ENCODE measurements at places on chromosomes 6 and 20. TPM values are rescaled to one million over a fixed set of nuclear protein-coding genes. Genes with fewer than 3 reads are reported as not detected.

DNA sequence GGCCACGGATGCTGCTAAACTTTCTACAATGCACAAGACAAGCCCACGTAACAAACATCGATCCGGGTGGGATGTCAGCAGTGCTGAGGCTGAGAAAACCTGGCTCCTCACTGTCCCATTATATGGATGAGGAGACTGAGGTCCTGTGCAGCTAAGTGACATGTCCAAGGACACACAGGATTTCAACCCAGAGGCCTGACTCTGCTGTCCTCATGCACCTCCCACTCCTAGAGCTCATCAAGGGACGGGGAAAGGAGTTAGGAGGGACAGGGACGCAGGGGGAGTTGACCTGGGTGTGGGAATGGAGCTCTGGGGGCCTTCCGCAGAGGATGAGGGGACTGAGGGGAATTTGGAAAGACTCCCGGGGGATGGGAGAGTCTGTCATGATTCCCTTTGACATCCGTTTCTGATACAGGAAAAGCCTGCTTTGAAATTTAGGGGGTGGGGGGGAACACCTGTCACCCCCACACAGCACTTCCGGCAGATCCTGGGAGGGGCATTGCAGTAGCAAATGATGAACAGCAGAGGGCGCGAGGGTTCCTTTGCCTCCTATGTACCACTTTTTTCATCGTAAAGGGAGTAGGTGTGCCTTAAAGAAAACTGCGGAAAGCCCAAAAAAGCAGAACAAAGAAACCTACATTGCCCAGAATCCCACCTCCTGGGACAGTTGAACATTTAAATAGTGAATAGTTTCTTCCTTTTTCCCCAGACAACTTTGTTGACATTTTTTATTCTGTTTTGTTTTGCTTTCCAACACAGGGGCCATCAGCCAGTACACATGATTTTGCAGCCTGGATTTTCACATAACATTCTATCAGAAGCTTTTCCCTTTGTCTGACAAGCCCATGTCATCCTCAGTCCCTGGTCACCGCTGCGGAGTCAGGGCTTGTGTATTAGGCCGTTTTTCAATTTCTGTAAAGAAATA, 48.6 kb downstream of the SLC2A10 start:
- no peak overlapping the region for H3K4me3 ChIP-seq
- no peak overlapping the region for H3K27ac ChIP-seq
- DNase-seq = peak; percentile 79
- peaks cover 12% of the 10 kb centered on the region for H3K27me3 ChIP-seq
- no peaks in the 10 kb centered on the region for H3K4me1 ChIP-seq

- H3K27ac ChIP-seq = no peak overlapping the region
- peak overlapping the region; percentile 75 for H3K4me3 ChIP-seq
- H3K36me3 ChIP-seq = no peaks in the 10 kb centered on the region
- DNase-seq = no peak
- peaks cover 6% of the 10 kb centered on the region for H3K27me3 ChIP-seq
These were observed 1.5 kb upstream of the PMEPA1 start for GRCh38 chr20:57711311-57711712.

DNA sequence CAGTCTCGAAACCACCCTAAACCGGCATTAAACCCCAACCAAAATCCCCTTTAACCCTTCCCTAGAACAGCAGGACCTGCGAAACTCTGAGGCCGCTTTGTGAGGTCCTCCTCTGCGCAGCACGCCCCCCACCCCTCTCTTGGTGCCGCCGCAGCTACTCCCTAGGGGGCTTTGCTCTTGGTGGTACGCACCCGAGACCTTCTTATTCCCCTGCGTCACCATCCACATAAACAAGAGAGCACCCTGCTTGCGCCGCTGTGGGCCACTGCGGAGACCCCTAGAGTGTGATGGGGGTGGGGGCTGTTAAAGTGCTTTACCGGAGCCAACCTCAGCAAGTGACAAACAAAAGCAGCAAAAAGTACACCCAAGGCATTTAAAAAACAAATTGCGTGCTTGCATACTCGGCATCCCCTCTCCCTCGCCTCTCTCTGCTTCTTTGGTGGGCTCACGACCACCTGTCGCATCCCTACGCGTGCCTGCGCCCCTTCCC, 502 bp upstream of the GNAS start:
- H3K4me1 ChIP-seq = peaks cover 27% of the 10 kb centered on the region
- no peak for DNase-seq
- peak overlapping the region; percentile 77 for H3K4me3 ChIP-seq
- no peaks in the 10 kb centered on the region for H3K36me3 ChIP-seq
- peaks cover 46% of the 10 kb centered on the region for H3K27me3 ChIP-seq
- no peak overlapping the region for H3K27ac ChIP-seq

DNA sequence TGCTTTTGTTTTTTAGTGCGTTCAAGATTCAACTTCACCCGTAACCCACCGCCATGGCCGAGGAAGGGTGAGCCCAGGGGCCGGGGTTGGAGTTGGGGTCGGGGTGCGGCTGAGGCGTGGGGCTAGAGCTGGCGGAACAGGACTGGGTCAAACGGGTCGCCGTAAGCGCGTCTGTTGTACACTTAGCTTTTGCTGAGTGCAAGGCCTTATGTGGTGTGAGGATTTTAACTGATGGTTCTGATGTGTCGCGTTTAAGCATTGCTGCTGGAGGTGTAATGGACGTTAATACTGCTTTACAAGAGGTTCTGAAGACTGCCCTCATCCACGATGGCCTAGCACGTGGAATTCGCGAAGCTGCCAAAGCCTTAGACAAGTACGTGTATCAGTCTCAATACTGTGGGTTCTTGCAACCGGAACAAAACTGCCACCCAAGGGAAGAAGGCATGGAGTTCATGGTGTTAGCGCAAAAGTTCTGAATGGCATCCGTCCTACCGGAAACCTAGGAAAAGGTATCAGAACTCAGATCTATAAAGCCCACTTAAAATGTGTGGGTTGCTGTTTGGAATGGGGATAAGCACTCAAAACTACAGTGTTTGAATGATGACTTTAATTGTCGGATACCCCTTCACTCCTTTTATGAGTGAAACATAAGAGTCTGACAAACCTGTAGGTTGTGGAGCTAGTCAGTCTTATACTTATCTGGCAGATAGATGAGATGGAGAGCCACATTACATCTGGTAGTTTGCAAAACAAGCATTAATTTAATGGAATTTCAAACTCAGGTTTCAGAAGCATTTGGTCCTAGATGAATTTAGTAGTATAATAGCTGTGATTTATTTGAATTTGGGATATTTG, 574 bp downstream of the RPS12 start:
- H3K27me3 ChIP-seq = no peaks in the 10 kb centered on the region
- peak overlapping the region; percentile 99 for H3K27ac ChIP-seq
- H3K4me3 ChIP-seq = peak overlapping the region; percentile 89
- H3K36me3 ChIP-seq = peaks cover 53% of the 10 kb centered on the region

The WFDC10B gene
- not detected for total RNA-seq

DNA sequence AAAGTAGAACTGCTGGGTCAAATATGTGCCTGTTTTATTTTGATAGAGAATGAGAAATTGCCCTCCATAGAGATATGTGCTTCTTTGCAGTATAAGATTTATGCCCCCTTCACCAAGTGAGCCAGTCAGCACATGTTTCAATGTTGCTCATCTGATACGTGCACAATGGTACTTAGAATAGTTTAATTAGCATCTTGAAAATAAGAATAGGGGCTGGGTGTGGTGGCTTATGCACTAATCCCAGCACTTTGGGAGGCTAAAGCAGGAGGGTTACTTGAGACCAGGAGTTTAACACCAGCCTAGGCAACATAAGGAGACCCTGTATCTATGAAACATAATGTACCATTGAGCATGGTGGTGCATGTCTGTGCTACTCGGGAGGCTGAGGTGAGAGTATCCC, 20.3 kb upstream of the C20orf204 start:
- H3K4me1 ChIP-seq = peaks cover 25% of the 10 kb centered on the region
- H3K27me3 ChIP-seq = no peaks in the 10 kb centered on the region
- H3K27ac ChIP-seq = no peak overlapping the region

DNA sequence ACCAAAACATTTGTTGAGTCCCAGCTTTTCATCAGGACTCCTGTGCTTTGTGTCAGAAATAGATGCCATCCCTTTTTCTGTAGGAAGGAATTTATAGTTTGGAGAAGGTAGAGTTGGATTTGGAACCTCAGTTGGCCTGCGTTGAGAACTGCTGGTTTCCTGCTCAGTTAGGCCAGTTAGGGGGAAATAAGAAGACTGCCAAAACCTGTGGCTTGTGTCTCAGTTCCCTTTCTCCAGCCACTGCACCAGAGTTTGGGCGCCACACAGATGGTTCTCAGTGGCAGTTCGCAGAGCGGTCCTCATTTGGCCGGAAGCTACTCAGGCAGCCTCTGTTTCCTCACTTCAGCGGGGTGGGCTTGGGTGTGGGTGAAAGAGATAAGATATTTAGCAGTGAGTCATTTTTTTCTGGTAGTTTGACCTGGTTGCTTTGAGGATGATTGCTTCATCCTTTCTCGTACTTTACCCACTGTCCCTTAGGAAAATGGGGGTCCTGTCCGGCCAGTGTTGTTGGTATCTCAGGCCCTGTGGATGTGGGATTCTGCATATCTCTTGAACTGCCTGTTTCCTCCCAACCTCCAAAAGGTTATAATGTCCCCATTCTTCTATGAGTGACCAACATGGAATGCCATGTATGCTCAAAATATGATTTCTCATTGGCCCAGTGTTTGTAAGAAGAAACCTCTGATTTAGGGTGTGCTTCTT, 53.7 kb downstream of the JARID2 start:
- peak; percentile 48 for DNase-seq
- peaks cover 37% of the 10 kb centered on the region for H3K36me3 ChIP-seq
- H3K27ac ChIP-seq = peak overlapping the region; percentile 69
- H3K4me1 ChIP-seq = peaks cover 83% of the 10 kb centered on the region

The SLC52A3 gene
- total RNA-seq = not detected

- H3K36me3 ChIP-seq = no peaks in the 10 kb centered on the region
- H3K27ac ChIP-seq = no peak overlapping the region
- H3K4me3 ChIP-seq = peak overlapping the region; percentile 61
- H3K27me3 ChIP-seq = peaks cover 74% of the 10 kb centered on the region
These were observed 1.2 kb upstream of the MAFB start for GRCh38 chr20:40689943-40690835.

The CAPN11 gene
- 1.2 TPM for total RNA-seq

The BHLHE23 gene
- not detected for total RNA-seq

The CTAGE9 gene
- total RNA-seq = not detected

GRCh38 chr6:163414946-163415619, 565 bp downstream of the QKI start:
- H3K4me3 ChIP-seq = peak overlapping the region; percentile 71
- DNase-seq = peak; percentile 49
- peak overlapping the region; percentile 47 for H3K27ac ChIP-seq
- no peaks in the 10 kb centered on the region for H3K27me3 ChIP-seq
- H3K4me1 ChIP-seq = peaks cover 32% of the 10 kb centered on the region

GRCh38 chr6:114430534-114431124, 87.8 kb upstream of the HS3ST5 start:
- H3K4me3 ChIP-seq = no peak overlapping the region
- DNase-seq = no peak
- H3K27ac ChIP-seq = no peak overlapping the region
- H3K36me3 ChIP-seq = no peaks in the 10 kb centered on the region
- H3K27me3 ChIP-seq = no peaks in the 10 kb centered on the region
- no peaks in the 10 kb centered on the region for H3K4me1 ChIP-seq

The CST4 gene
- total RNA-seq = not detected

GRCh38 chr6:118284736-118285360, 263.2 kb upstream of the PLN start:
- peaks cover 4% of the 10 kb centered on the region for H3K27me3 ChIP-seq
- no peak overlapping the region for H3K4me3 ChIP-seq
- no peak overlapping the region for H3K27ac ChIP-seq
- no peaks in the 10 kb centered on the region for H3K36me3 ChIP-seq
- peaks cover 2% of the 10 kb centered on the region for H3K4me1 ChIP-seq
- no peak for DNase-seq

The GOPC gene
- total RNA-seq = 15.5 TPM

- no peak overlapping the region for H3K27ac ChIP-seq
- H3K4me1 ChIP-seq = no peaks in the 10 kb centered on the region
- H3K4me3 ChIP-seq = no peak overlapping the region
- no peaks in the 10 kb centered on the region for H3K36me3 ChIP-seq
- no peaks in the 10 kb centered on the region for H3K27me3 ChIP-seq
These were observed 895.6 kb upstream of the MAP3K7 start for GRCh38 chr6:91482498-91482897.

DNA sequence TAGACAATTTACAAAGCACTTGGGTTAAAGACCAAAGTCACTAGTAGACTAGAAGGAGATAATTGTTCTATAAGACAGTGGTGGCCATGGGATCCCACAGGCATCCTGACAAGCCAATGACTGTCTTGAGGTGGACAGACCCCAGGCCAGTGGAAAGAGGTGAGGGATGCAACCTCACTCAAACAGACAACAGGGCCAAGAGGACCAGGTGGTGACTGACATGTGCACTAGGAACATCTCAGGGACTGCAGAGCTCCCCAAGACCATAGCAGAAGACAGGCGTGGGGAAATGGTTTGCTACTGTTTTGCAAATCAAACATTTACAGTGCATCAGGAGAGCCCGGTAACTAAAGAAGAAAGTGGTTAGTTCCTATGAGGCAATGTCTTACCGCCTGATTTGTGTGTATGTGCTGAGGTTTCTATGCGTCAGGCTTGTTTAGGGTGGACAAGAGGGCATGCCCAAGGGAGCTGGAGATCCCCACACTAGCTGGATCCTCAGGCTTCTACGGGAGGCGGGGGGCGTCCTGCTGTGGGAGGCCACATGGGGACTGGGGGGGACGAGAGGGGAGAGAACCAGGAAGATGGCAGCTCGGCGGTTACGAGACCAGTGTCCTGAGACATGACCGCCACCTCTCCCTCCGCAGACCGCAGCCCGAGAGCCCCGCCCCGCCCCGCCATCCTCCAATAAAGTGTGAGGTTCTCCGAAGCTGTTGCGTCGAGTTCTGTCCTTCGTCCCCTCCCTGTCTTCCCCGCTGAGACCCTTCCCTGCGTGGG, 623 bp upstream of the MRPS26 start:
- peaks cover 40% of the 10 kb centered on the region for H3K36me3 ChIP-seq
- no peaks in the 10 kb centered on the region for H3K27me3 ChIP-seq
- H3K27ac ChIP-seq = peak overlapping the region; percentile 85
- peak; percentile 74 for DNase-seq
- H3K4me1 ChIP-seq = peaks cover 20% of the 10 kb centered on the region

The SLC22A23 gene
- 0.39 TPM for total RNA-seq
